ENCODE measurements at places on chromosomes 3 and 15.

- no peak for DNase-seq
These were observed 5.9 kb upstream of the NGRN start for GRCh38 chr15:90259524-90259923.

DNA sequence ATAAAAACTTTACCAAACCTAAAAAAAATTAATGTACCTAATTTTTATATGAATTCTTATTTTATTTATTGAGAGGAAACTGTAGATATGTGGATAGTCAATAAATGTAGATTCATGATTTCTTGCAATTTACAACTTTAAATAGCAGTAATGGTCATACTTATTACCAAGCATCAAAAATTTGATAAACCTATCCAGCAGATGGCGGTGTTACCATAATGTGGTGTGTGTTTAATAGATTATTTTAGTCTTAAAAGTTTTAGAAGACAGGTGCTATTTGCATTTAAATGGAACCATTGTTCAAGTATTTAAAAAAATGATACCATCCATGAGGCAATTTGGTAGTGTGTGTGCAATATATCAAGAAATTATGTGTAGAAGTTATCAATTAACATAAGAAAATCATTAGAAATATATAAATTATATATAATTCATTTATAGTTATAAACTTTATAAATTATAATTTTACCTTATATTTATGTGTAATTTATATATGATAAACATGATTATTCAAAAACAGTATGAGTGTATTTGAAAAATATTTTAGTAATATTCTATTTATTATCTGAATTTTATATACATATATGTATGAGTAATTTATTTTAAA lies 176.0 kb upstream of the BCHE start:
- DNase-seq, result peak; percentile 56

DNA sequence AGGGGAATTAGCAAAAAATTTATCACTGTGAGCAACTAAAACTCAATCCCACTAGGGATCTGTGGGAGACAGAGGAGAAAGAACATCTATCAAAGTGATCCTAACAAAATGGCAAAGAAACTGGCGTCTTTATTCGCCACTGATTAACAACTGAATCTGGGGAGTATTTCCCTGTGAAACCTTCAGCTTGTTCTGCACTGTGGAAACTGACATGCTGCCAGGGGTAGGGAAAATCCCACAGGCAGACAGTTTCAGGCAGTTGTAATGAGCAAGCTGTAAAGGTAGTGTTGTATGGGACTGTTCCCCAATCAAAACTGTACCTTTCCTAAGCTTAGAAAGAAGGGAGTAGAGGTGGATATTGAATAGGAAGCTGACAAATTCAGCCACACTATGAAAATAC lies 611.7 kb downstream of the VGLL3 start:
- DNase-seq, result no peak

- DNase-seq, result no peak
These were observed 52.0 kb downstream of the OXNAD1 start for GRCh38 chr3:16316847-16317560.

- DNase-seq, result no peak
These were observed 4.3 kb upstream of the NR2C2 start for GRCh38 chr3:14943042-14943441.

- no peak for DNase-seq
These were observed 135.4 kb upstream of the SYNPR start for GRCh38 chr3:63142681-63143080.

- no peak for DNase-seq
These were observed 197.7 kb downstream of the LPP start for GRCh38 chr3:188351648-188352047.

GRCh38 chr3:132781922-132782321 lies 59.7 kb upstream of the NPHP3 start:
- no peak for DNase-seq

- DNase-seq, result peak; percentile 48
These were observed 14.4 kb downstream of the SNAPC5 start for GRCh38 chr15:66483131-66483566.

- DNase-seq, result peak; percentile 61
These were observed at the start of gene GRAMD2A for GRCh38 chr15:72197460-72198355. Gene GRAMD2A, minus strand, starts transcription at chr15:72197787.

- no peak for DNase-seq
These were observed 45.9 kb upstream of the COL6A5 start for GRCh38 chr3:130299531-130299930.

DNA sequence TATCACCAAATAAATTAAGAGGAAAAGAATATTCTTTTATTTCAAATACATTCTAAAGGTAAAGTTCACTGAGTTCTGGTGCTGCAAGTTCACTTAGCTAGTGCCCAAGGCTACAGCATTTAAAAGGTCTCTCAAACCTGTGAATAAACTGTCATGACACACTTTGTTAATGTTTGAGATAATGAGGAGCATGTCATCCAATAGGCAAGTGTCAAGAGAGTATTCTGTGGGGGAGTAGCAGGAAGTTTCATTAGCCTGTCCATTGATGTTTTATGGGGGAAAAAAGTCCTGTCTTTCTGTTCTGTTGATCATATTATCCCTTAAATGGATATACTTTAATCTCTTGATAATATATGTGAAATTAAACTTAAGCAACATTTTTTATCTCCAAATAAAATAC lies 4.0 kb downstream of the SPESP1 start:
- no peak for DNase-seq

DNA sequence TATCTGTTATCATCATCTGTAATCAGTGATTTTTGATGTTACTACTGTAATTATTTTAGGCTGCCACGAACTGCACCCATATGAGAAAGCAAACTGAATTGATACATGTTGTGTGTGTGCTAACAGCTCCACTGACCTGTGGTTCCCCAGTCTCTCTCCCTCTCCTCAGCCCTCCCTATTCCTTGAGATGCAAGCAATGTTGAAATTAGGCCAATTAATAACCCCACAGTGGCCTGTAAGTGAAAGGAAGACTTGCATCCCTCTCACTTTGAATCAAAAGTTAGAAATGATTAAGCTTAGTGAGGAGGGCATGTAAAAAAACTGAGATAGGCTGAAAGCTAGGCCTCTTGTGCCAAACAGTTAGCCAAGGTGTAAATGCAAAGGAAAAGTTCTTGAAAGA lies 218.6 kb upstream of the LRRFIP2 start:
- no peak for DNase-seq

DNA sequence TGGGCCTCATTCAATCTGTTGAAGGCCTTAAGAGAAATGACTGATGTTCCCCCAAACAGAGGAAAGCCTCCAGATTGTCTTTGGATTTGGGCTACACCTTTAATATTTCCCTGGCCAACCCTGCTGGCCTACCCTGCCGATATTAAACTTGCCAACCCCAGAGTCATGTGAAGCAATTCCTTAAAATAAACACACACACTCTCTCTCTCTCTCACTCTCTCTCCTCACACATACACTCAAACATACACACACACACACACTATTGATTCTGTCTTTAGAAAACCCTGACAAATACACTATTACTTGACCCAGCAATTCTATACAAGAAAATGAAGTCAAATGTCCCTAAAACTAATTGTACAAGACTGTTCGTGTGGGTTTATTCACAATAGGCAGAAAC lies 109.9 kb upstream of the ST8SIA2 start:
- no peak for DNase-seq

GRCh38 chr3:43461345-43461744 lies 160.5 kb downstream of the ANO10 start:
- DNase-seq, result peak; percentile 5

DNA sequence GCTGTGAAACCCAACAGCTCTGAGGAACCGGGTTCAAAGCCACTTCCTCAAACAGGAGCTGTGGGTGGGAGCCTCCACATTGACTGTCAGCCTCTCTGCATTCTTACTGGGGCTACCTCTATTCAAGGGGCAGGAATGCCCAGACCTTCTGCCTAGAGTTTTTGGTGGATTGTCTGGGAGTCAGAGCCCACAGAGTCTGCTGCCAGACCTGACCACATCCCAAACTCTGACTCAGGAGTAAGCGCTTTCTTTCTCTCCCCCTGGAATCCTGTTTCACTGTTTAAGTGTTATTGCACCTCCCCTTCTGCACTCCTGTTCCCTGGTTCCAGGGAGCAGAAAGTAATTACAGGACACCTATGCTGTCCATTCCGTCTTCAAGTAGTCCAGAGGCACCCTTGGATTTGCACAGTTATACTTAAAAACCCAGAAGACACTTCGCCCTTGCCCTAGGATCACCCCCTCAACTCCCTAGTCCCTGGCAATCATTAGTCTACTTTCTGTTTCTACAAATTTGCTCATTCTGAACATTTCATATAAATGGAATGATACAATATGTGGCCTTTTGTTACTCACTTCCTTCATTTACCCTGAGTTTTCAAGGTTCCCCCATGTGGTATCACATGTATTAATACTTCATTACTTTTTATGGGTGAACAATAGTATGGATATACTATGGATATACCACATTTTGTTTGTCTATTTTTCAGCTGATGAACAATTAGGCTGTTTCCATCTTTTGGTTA lies 37.9 kb upstream of the TJP1 start:
- DNase-seq, result peak; percentile 48

GRCh38 chr3:152177757-152178156 lies 91.0 kb upstream of the MBNL1 start:
- no peak for DNase-seq

GRCh38 chr3:114122027-114122709 lies 56.7 kb downstream of the DRD3 start:
- no peak for DNase-seq

GRCh38 chr15:29952225-29952624 lies 130.0 kb upstream of the TJP1 start:
- no peak for DNase-seq

DNA sequence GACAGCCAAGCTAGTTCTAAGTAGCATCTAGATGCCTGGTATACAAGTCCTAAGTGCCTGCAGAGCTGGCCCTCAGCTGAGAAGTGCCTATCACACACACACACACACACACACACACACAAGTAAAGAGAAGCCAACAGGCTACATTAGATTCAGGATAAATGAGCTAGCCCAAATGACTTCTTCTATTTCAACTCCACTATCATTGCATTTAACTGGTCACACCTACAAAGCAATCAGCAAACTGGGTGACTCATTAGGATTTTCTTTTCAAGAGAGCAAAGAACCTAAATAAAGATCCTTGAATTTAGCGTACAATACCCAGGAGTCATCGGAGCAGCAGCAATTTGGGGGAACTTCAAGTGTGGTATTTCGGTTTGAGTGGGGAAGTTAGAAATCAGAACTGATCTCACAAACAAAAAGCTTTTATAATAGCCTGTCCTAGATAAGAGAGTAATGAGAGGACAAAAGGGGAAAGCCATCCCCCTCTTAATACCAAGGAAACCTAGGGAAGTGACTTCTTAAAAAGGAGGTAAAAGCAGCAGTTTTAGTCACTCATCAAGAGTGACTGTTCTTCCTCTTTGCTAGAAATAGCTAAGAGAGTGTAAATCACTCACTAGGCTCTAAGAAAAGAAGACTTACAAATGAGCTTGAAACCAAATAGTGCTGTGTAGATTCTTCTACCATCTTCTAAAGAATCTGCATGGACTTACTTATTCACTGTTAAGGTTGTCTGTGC lies 112.7 kb downstream of the TNIK start:
- DNase-seq, result no peak

DNA sequence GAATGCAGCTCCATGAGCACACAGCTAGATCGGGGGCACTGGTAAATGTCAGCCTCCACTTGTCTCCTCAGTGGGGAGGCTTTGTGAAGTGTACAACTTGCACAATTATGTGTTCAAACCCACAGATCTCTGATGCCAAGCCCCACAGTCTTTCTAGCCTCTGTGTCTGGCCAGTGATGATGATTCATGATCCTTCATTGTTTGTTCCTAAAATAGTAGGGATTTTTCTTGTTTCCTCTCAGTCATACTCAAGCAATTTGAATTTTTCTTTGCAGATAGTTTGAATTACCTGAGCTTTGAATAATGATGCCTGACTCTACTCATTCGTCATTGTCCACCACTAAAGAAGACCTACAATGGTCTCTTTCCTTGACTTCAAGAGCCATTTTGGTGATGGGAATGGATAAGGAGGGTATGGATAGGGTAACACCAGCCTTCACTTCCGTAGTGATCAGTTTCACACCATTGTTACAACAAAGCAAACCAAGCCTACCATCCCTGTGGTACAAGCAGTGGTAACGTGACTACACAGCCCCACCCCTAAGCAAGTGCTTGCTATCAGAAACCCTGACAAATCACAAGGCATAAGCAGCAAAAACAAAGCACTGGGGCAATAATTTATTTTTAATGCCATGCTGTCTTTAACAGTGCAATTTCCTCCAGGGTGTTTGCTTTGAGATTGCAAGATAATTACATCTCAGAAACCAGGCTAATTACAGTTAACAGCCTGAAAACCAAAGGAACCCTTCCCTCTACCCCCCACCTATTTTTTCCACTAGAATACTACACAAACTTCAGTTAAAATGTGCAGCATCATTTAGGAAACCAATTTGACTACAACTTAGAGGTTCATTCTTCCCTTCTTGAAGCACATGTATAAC lies 114.1 kb upstream of the PPP2R3A start:
- DNase-seq, result no peak

- no peak for DNase-seq
These were observed 139.1 kb upstream of the EIF1B start for GRCh38 chr3:40170395-40170794.

DNA sequence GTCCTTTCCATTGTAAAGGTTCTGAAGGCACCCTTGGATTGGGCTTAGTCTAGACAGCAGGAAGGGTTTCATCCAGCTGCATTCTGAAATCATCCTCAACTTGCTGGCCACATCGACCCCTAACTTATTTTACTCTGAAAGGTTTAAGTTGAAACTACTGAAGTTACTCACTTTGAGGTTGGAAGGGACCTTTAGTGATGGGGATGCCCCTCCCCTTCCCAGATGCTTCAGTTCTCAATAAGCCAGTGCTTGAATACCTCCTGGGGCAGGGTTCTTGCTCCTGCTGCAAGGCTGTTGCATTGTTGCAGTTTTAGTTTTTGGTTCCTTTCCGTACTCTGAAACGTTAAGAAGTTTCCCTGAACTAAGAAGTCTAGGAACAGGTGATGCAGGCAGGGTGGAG lies 26.4 kb downstream of the FGD5 start:
- DNase-seq, result no peak

- no peak for DNase-seq
These were observed 4.5 kb upstream of the CACNA1D start for GRCh38 chr3:53489787-53490458.

DNA sequence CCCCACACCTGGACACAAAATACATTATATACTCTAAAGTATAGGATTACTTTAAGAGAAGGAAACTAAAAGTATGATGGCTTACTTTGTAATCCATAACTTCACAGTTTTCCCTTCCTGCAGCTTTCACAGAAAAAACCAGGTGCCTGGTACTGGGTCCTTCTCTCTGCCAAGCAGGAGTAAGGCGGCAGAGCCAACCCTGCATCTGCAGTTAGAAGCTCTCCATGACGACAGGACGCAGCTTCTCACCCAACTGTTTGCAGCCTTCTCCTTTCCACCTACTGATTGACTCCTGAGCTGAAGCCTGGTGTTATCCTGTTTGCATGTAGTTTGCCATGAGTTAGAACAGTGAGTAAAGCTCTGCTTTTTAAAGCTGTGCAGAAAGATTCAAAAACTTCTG lies 6.7 kb downstream of the MRAS start:
- no peak for DNase-seq

Data from ACHN (cell line).